ENCODE measurements at places on chromosomes 16 and 17.

DNA sequence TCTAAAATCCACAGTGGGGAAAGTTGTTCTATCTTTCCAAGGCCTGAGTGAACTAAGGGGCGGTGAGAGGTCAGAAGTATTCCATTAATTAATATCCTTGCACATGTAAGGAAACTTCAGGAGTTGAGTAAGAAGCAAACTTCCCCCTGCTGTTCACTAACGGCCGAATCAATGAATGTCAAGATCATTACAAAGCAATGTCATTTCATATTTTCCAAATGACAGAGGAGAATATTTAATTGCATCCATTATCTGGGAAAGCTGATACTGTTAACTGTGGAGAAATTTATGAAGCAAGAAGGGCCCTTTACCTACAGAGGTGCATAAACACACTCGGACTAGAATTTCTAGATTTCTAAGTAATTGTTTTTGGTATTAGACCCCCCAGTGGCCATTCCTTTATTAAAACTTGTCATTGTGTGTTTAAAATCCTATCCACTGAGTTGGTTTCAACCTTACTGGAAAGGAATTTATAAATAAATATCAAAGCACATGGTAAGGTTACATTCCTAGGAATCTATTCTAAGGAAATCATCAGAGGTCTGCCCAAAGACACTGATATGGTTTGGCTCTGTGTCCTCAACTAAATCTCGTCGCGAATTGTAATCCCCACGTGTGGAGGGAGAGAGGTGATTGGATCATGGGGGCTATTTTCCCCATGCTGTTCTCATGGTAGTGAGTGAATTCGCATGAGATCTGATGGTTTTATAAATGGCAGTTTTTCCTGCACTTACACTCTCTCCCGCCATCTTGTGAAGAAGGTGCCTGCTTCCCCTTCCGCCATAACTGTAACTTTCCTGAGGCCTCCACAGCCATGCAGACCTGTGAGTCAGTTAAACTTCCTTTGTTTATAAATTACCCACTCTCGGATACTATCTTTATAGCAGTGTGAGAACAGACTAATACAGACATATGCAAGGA, 20.4 kb upstream of the SMURF2 start:
- no peak for DNase-seq

GRCh38 chr16:87319011-87319410, 1.8 kb upstream of the C16orf95 start:
- DNase-seq: no peak

DNA sequence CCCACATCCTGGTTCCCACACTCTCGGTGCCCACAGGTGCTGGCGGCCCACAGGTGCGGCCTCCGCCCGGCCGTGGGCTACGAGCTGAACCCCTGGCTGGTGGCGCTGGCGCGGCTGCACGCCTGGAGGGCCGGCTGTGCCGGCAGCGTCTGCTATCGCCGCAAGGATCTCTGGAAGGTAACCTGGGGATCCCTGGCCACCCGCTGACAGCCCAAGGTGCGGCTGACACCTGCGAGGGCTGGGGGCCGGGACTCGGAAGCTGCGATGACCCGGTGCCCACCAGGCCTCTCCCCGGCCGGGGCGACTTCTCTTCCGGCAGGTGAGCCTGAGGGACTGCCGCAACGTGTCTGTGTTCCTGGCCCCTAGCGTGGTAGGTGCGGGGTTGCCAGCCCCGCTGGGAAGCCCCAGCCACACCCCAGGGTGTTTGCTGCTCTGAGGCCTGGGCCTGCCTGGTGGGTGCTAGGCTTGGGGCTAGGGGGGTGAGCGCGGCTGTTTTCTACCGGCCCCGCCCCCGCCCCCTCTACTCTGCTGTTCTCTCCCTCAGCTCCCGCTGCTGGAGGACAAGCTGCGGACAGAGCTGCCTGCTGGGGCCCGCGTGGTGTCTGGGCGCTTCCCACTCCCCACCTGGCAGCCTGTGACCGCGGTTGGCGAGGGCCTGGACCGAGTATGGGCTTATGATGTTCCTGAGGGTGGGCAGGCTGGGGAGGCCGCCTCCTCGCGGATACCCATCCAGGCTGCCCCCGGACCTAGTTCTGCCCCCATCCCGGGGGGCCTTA, 1.0 kb downstream of the ANTKMT start:
- no peak for DNase-seq

GRCh38 chr16:88968589-88969280, 8.3 kb downstream of the CBFA2T3 start:
- DNase-seq: no peak

DNA sequence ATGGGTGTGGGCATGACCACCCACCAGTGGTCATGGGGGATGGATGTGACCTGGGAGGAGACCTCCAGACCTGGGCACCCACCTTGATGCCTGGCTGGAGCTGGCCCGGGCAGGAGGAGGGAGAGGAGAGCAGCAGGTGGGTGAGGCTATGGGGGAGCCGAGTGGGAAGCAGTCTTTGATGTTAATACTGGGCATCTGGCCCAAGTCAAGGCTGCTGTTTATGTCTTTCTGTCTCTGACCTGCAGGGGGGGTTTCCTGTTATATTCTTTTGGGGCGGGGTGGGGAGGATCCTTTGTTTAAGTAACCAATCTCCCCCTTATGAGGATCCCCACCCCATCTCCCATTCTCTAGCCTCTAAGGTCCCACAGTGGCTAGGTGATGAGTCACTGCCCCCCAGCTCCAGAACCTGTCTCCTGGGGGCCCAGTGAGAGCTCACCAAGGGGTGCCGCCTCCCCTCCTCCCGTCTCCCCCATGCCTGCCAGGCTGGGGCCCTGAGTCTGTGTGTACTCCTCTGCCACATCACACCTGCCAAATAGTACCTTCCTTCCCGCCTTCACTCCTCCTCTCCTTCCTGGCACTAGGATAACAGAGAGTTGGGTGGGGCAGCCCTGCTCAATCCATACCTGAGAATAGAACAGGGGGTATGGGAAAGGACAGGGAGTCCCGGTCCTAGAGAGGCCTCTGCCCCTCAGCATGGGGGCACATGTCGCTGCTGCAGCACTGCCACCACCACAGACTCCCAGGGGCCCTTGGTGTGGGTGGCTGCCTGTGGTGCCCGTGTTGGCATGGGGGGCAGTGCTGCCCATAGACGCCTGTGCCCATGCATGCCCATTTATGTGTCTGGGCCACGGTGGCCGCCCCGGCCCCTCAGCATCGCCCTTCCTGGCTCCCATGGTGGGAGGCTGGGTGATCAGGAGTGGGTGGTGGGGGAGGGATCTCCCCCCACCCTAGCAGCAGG, 7.3 kb downstream of the THRA start:
- DNase-seq: peak; percentile 61

- no peak for DNase-seq
These were observed 21.2 kb upstream of the ENGASE start for GRCh38 chr17:79053251-79053925.

- peak; percentile 22 for DNase-seq
These were observed 235.2 kb upstream of the CDH5 start for GRCh38 chr16:66131156-66131807.
